ENCODE measurements at places on chromosomes 16 and 17.

- DNase-seq: no peak
These were observed 2.8 kb downstream of the ASIC2 start for GRCh38 chr17:33290253-33290652.

DNA sequence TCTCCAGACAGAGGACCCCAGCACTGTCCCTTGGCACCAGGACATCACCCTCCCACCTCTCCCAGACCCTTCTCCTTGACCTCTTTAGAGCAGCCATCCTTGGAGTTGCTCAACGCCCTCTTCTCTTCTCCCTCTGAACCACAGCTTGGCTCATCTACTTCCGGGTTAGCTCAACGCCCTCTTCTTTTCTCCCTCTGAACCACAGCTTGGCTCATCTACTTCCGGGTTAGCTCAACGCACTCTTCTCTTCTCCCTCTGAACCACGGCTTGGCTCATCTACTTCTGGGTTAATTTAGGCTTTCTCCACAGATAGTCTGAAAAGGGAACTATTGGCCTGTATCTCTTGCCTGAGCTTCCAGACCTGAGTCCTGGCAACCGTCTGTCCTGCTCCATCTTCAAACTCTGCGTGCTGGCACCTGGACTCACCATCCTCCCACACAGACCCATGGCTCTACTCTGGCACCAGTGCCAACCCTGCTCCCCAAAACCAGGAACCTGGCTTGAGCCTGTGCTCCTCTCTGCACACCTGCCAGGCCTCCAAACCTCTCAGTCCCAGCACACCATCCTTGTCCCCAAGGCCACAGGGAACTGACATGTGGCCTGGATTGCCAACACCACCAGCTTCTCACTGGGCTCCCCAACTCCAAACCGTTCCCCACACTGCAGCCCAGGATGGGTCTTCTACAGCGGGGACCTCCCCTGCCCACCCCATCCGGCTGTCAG, 25.3 kb upstream of the FAAP100 start:
- no peak for DNase-seq

GRCh38 chr16:85350973-85351372, 238.7 kb upstream of the CIBAR2 start:
- no peak for DNase-seq

DNA sequence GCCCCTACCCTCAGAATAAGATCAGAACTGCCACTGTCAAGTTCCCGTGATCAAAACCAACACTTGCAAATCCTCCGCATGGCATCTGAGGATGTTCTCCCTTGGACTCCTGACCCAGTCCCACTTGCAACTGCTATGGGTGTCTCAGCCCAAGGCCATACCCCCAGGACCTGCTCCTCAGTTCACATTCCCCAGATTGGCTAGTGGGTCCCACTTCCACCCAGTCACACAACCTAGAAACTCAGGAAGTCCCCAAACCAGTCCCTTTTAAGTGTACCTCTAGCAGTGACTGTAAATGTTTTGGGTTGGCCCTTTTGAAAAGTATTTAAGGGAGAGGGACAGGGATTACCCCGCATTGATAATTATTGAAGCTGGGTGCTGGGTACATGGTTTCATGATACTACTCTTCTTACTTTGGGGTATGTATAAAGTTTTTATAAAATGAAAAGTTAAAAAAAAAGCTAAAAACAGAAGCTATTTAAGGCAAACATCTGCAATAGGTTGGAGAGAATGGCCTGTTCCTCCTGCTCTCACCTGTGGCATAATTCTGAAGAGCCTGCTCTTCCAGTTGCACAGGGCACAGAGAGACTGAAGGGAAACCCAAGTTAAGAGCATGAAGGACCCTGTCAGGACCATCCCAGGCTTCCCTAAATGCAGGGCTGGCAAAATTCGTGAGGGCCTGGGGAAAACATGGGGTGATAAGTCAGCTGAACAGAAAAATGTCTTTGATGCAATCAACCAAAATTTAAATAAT, 42.5 kb downstream of the ERN1 start:
- no peak for DNase-seq

DNA sequence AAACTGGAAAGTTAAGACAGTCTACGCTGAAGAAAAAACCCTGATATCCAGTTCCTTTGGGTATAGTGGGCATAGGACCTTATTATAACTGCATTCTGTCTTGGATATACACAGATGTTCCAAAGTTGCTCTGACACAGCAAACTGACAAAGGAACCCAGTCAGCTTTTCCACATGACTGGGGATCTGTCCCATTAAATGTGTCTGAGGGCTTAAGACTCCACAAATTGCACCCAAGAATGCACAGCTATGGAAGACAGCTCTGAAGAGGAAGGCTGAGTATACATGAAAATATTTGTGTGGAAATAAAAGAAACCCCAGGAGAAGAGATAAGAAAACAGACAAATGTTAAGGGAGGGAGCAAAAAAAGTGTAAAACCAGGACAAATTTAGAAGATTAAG, 114.1 kb downstream of the SPAG9 start:
- DNase-seq: no peak

DNA sequence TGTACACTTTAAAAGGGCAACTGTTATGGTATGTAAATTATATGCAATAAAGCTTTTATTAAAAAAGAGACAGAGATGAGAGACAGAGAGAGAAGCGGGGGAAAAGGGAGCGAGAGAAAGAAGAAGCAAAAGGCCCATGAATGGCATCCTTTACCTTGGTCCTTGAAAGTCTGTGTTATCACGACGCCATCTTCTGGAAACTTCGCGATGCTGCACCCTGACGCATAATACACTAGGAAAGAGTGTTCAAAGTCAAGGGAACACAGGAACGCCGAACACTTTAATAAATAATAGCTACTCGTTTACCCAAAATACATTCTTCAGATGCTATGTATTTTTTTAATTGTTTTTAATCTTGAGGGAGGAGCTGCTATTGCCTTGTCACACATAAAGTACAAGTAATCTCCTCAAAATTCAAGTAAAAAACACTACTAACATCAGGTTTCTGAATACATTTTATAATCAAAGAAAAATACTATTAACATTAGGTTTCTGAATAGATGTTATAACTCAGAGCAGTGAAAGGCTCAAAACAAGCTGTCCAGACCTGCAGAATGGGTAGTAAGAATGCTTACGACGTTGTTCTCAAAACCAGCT, 23.0 kb upstream of the SLC38A8 start:
- no peak for DNase-seq

Measured in left renal cortex interstitium (tissue), 4 donors.